Chondrocyte (in vitro differentiated cells): ENCODE measurements at places on chromosomes 3 and 15. TPM values are rescaled to one million over a fixed set of nuclear protein-coding genes. Genes with fewer than 3 reads are reported as not detected.

DNA sequence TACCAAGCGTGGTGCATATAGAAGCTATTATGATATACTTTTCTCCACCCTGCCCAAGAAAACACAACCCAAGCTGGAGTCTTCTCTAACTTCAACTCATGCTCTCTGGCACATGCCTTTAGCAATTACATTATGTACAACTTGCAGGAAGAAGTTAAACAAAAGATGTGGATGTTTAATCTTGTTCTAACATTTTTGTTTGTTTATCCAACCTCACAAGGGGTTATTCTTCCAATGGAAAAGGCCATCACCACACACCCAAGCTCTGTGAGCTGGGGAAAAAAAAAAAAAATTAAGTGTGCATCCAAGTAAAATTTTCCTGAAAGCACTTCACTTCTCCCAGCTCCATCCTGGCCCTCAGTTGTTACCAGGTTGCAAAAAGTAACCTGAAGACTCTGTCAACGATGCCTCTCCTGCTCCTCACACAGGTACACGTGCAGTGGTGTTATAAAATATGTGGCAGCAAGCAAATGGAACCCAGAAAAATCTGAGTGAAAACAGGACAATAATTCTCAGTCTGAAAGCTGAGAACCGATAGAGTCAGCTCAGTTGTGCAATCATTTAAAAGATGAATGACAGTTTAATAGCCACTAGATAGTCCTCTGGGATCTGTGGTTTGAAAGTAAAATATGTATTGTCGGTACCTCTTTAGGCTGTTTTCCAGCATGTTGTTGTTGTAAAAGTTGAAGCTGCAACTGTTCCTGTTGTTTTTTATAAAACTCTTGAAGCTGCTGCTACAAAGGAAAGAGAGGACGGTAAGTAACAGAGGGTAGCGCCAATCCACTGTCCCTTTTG is 531.4 kb downstream of the FOXP1 start:
- no peaks in the 10 kb centered on the region for H3K27me3 ChIP-seq
- DNase-seq, result no peak
- peaks cover 100% of the 10 kb centered on the region for H3K4me1 ChIP-seq
- H3K4me3 ChIP-seq, result no peak overlapping the region
- H3K27ac ChIP-seq, result peak overlapping the region; percentile 88

DNA sequence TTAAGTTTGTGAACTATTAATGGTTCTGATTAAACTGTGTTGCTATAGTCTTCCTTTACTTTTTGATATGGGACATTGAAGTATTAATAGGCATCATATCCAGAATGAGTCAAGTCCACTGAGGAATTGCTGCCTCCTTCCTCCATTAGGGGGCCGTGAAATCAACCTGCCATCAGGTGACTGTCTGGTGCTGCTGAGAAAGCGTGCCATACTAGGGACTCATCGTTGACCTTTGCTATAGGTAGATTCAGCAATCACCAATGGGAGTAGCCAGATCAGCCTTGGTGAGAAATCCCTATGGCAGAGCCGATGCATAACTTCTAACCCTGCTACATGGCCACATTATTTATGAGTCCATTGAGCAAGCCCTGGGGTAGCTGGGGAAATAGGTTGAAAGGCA is 30.1 kb upstream of the SLC28A2 start:
- no peak overlapping the region for H3K27ac ChIP-seq
- no peak overlapping the region for H3K4me3 ChIP-seq
- H3K36me3 ChIP-seq, result no peaks in the 10 kb centered on the region
- no peaks in the 10 kb centered on the region for H3K4me1 ChIP-seq

- H3K27me3 ChIP-seq, result no peaks in the 10 kb centered on the region
- H3K4me1 ChIP-seq, result peaks cover 10% of the 10 kb centered on the region
- no peak overlapping the region for H3K27ac ChIP-seq
- peaks cover under 1% of the 10 kb centered on the region for H3K36me3 ChIP-seq
- no peak for DNase-seq
Measured at GRCh38 chr3:134384963-134385362, 10.7 kb upstream of the AMOTL2 start.

GRCh38 chr3:71521940-71522876 is 61.3 kb downstream of the FOXP1 start:
- DNase-seq, result no peak
- H3K27me3 ChIP-seq, result no peaks in the 10 kb centered on the region
- peak overlapping the region; percentile 83 for H3K27ac ChIP-seq
- no peak overlapping the region for H3K4me3 ChIP-seq
- H3K36me3 ChIP-seq, result peaks cover 2% of the 10 kb centered on the region

DNA sequence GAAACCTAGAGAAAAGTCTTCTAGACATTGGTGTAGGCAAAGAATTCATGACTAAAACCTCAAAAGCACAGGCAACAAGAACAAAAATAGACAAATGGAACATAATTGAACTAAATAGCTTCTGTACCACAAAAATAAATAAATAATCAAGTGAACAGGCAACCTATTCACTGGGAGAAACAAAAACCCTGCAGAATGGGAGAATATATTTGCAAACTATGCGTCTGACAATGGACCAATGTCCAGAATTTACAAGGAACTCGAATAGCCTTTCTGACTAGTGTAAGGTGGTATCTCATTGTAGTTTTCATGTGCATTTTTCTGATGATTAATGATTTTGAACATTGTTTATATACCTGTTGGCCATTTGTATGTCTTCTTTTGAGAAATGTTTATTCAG is 37.0 kb upstream of the GCSAM start:
- peaks cover 2% of the 10 kb centered on the region for H3K36me3 ChIP-seq
- no peak overlapping the region for H3K4me3 ChIP-seq
- no peaks in the 10 kb centered on the region for H3K4me1 ChIP-seq
- H3K27ac ChIP-seq, result no peak overlapping the region

DNA sequence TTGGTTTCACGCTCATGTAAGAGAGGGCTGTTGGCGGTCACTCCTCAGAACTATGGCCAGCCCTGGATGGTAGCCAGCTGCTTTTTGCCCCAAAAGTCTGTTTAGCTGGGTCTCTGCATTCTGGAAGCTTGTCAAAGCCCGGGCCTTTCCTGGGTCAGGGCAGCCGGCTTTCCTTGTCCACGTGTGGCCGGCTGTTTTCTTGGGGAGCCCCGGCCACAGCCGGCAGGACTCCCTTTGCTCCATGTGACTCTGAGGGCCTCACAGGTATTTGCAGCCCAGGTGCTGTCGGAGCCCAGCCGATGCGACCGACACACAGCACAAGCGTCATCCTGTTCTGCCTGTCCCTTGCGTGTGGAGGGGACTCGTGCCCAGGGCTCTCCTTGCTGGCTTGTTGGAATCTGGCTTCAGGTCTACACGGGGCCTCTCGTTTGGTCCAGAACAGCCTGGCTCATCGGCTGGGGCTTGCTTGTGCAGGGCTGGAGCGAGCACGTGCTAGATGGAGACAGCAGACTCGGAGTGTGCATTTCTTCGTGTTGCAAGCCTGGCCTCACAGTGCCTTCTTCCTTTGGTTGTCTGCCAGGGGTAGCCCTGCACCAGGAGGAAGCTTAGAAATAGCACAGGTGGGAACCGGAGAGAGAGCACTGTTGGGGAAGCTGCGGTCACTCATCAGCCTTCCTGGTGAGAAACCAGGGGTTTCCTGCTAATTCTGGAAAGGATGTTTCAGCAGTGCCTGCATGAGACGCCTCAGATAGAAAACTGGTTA is 51.5 kb downstream of the PGPEP1L start:
- H3K27me3 ChIP-seq, result no peaks in the 10 kb centered on the region
- H3K27ac ChIP-seq, result peak overlapping the region; percentile 36
- DNase-seq, result peak; percentile 64
- peaks cover 42% of the 10 kb centered on the region for H3K4me1 ChIP-seq
- no peak overlapping the region for H3K4me3 ChIP-seq

DNA sequence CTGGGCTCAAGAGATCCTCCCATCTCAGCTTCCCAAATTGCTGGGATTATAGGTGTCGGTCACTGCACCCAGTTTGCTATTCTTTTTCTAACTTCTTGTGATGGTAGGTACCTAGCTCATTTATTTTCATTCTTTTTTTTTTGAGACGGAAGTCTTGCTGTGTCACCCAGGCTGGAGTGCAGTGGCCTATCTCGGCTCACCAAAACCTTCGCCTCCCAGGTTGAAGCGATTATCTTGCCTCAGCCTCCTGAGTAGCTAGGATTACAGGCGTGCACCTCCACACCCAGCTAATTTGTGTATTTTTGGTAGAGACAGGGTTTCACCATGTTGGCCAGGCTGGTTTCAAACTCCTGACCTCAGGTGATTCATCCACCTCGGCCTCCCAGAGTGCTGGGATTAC is 30.1 kb upstream of the RAD51 start:
- no peak for DNase-seq
- H3K4me1 ChIP-seq, result no peaks in the 10 kb centered on the region
- no peak overlapping the region for H3K27ac ChIP-seq
- H3K27me3 ChIP-seq, result no peaks in the 10 kb centered on the region
- H3K36me3 ChIP-seq, result no peaks in the 10 kb centered on the region
- H3K4me3 ChIP-seq, result no peak overlapping the region

- H3K36me3 ChIP-seq, result no peaks in the 10 kb centered on the region
- peaks cover 42% of the 10 kb centered on the region for H3K4me1 ChIP-seq
- no peak overlapping the region for H3K4me3 ChIP-seq
- H3K27ac ChIP-seq, result no peak overlapping the region
- DNase-seq, result no peak
- no peaks in the 10 kb centered on the region for H3K27me3 ChIP-seq
Measured at GRCh38 chr3:16461463-16462245, 51.8 kb downstream of the RFTN1 start.

The DNAJA4 gene
- 0.26 to 0.27 TPM in 2 of 3 replicates, not detected in the other for total RNA-seq

The SLC22A13 gene
- total RNA-seq, result 0.62 to 2.9 TPM (median 0.97 TPM) in 3 replicates

The TRIM42 gene
- total RNA-seq, result not detected in 3 replicates

The GOLGA6A gene
- total RNA-seq, result 0.12 to 0.46 TPM in 2 of 3 replicates, not detected in the other

The HYAL1 gene
- total RNA-seq, result 0.22 to 0.65 TPM (median 0.26 TPM) in 3 replicates
